Osteocyte (in vitro differentiated cells): ENCODE measurements at places on chromosomes 12 and 14. TPM values are rescaled to one million over a fixed set of nuclear protein-coding genes. Genes with fewer than 3 reads are reported as not detected.

- peak overlapping the region; percentile 50 for H3K27ac ChIP-seq
- H3K4me3 ChIP-seq = no peak overlapping the region
- no peaks in the 10 kb centered on the region for H3K27me3 ChIP-seq
- DNase-seq = no peak
- peaks cover 26% of the 10 kb centered on the region for H3K4me1 ChIP-seq
- H3K36me3 ChIP-seq = peaks cover 53% of the 10 kb centered on the region
These were observed 58.6 kb downstream of the SLC38A1 start for GRCh38 chr12:46209914-46210872.

DNA sequence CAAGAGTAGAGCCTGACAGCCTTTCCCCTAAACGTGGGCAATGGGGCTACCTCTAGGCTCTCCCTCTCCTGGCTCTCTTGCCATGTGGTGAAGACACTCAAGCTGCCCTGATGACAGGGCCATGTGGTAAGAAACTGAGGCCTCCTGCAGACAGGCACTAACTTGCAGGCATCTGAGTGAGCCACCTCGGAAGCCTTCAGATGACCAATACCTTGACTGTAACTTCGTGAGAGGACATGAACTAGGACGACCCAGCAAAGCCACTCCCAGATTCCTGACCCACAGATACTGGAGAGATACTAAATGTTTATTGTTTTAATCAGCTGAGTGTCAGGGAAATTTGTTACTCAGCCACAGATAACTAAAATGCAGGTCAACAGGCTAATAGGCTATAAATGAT, 96.4 kb downstream of the EFCAB11 start:
- no peaks in the 10 kb centered on the region for H3K27me3 ChIP-seq
- H3K4me1 ChIP-seq = peaks cover 36% of the 10 kb centered on the region
- H3K36me3 ChIP-seq = no peaks in the 10 kb centered on the region
- H3K27ac ChIP-seq = peak overlapping the region; percentile 14
- DNase-seq = no peak

GRCh38 chr14:72845683-72846082, 48.2 kb downstream of the DPF3 start:
- DNase-seq = no peak
- no peak overlapping the region for H3K27ac ChIP-seq
- H3K4me1 ChIP-seq = peaks cover 6% of the 10 kb centered on the region
- H3K36me3 ChIP-seq = no peaks in the 10 kb centered on the region

KRT75 gene
- total RNA-seq = not detected in 2 replicates

TBX3 gene
- total RNA-seq = 0.91 and 0.99 TPM in 2 replicates

DNA sequence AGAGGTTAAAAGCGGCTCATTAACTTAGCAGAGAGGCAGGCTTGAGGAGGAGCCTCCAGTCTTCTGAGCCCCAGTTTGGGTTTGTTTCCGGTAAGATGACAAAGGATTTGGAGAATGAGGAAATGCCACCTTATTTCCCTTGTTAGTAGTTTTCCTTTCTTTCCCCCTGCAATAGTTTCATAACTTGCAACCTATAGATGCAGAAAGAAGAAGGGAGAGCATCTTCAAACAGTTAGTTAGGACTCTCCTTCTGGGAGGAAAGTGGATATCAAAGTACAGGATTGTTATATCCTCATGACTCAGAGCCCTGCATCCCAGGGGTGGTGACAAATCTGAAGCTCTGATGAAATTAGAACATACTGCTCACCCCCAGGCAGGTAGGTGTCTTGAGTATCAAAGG, 180.7 kb upstream of the SLC38A2 start:
- no peak overlapping the region for H3K4me3 ChIP-seq
- peaks cover 2% of the 10 kb centered on the region for H3K36me3 ChIP-seq
- peak overlapping the region; percentile 85 for H3K27ac ChIP-seq
